ENCODE measurements at places on chromosomes 3 and 15. TPM values are rescaled to one million over a fixed set of nuclear protein-coding genes. Genes with fewer than 3 reads are reported as not detected.

GRCh38 chr15:94026458-94027304 is 204.7 kb upstream of the MCTP2 start:
- peaks cover 2% of the 10 kb centered on the region for H3K36me3 ChIP-seq
- H3K4me3 ChIP-seq = no peak overlapping the region
- H3K27ac ChIP-seq = peak overlapping the region; percentile 53
- no peak for DNase-seq
- no peaks in the 10 kb centered on the region for H3K27me3 ChIP-seq

DNA sequence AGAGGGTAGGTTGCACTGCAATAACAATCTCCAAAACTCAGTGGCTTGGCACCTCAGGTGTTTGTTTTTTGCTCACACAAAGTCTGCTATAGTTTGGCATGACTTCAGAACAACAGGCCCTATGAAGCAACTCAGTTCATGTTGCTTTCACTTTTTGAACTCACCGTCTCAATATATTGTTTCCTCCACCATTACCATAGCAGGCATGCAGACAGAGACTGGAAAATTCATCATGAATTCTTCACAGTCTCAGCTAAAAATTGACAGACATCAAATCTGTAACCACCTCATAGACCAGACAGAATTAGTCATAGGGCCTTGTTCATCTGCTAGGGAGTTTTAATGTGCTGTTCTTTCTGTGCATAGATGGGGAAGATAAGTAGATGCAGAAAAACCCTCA is 161.4 kb upstream of the POU1F1 start:
- H3K4me1 ChIP-seq = peaks cover 5% of the 10 kb centered on the region
- no peaks in the 10 kb centered on the region for H3K36me3 ChIP-seq
- DNase-seq = no peak
- H3K27ac ChIP-seq = no peak overlapping the region
- H3K27me3 ChIP-seq = no peaks in the 10 kb centered on the region

DNA sequence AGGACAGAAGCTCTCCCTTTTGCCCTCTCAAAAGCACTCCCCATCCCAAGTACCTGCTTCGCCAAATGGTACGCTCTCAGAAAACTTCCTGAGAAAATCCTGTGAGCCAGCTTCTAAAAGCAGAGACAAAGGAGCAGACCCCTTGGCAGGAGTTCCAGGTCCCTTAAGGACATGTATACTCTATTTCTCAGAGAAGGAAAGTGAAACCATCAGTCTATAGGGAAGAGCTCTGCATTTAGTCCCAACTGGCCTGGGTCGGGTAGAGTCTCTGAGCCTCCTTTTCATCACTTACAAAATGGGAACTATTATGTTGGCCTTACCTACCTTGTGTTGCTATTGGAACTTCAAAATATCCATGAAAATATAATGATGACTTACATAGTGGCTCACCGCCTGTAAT is 19.7 kb downstream of the DAPK2 start:
- H3K27ac ChIP-seq = no peak overlapping the region
- H3K4me1 ChIP-seq = peaks cover 16% of the 10 kb centered on the region
- no peaks in the 10 kb centered on the region for H3K27me3 ChIP-seq
- no peak overlapping the region for H3K4me3 ChIP-seq

EFHB gene
- 1.2 TPM for total RNA-seq

DNA sequence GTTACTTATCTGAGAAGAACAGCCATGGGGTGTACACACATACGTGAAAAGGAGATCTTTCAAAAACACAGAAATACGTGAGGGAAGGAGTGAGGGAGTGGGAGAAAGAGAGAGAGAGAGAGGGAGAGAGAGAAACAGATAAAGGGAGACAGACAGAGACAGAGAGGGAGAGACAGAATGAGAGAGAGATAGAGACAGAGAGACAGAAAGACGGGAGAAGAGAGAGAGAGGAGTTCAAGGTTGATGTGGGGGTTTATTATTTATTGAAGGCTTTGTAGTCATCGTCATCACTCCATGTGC is 64.0 kb downstream of the CHST2 start:
- no peak for DNase-seq
- no peaks in the 10 kb centered on the region for H3K4me1 ChIP-seq
- H3K27ac ChIP-seq = no peak overlapping the region

OSBPL10 gene
- 18.7 TPM for total RNA-seq

DNA sequence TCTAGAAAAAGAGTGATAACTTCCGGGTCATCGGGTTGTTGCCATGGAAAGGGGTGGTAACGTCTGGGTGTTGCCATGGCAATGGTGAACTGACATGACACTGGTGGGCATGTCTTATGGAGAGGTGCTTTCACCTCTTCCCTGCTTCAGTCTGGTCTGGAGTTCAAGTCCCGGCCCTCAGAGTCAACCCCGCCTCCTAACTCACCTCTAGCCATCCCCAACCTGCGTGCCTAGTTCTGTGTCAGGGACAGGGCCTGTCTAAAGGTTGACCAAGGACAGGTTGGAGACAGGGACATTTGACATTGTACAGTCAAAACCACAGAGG is 96.0 kb downstream of the LSM3 start:
- no peaks in the 10 kb centered on the region for H3K36me3 ChIP-seq
- no peak overlapping the region for H3K4me3 ChIP-seq
- peaks cover 5% of the 10 kb centered on the region for H3K4me1 ChIP-seq
- H3K27me3 ChIP-seq = no peaks in the 10 kb centered on the region
- no peak overlapping the region for H3K27ac ChIP-seq

GRCh38 chr3:113261063-113261625 is 49.8 kb downstream of the BOC start:
- H3K4me3 ChIP-seq = no peak overlapping the region
- no peak overlapping the region for H3K27ac ChIP-seq
- DNase-seq = no peak
- H3K4me1 ChIP-seq = peaks cover 62% of the 10 kb centered on the region

NOX5 gene
- not detected for total RNA-seq

DNA sequence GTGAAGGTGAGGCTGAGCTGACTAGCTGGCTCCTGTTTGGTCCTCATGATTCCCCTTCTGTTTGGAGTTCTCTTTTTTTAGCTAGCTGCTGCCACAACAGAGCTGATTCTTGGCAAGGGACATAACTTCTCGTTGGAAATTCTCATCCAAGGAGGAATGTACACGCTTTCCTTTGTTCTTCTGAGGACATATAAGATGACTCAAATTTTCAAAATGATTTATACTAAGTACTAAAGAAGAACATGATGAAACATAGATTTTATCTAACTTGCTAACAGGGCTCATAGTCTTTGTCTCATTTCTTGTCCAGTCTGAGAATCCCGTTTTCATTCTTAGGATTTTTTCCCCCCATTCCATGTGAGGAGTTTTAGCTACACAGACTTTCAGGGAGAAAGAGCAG is 2.9 kb upstream of the TFG start:
- peaks cover 14% of the 10 kb centered on the region for H3K4me1 ChIP-seq
- no peak overlapping the region for H3K4me3 ChIP-seq
- no peak for DNase-seq
- peaks cover 71% of the 10 kb centered on the region for H3K27me3 ChIP-seq
- no peak overlapping the region for H3K27ac ChIP-seq

GRCh38 chr3:184409331-184409926 is 29.6 kb downstream of the CHRD start:
- no peaks in the 10 kb centered on the region for H3K27me3 ChIP-seq
- H3K36me3 ChIP-seq = no peaks in the 10 kb centered on the region
- no peaks in the 10 kb centered on the region for H3K4me1 ChIP-seq

CASR gene
- not detected for total RNA-seq

PLSCR4 gene
- 1.1 TPM for total RNA-seq

GRCh38 chr3:94071713-94072284 is 8.9 kb downstream of the NSUN3 start:
- H3K36me3 ChIP-seq = peaks cover 40% of the 10 kb centered on the region
- H3K27me3 ChIP-seq = no peaks in the 10 kb centered on the region
- H3K4me3 ChIP-seq = no peak overlapping the region
- H3K27ac ChIP-seq = no peak overlapping the region

DNA sequence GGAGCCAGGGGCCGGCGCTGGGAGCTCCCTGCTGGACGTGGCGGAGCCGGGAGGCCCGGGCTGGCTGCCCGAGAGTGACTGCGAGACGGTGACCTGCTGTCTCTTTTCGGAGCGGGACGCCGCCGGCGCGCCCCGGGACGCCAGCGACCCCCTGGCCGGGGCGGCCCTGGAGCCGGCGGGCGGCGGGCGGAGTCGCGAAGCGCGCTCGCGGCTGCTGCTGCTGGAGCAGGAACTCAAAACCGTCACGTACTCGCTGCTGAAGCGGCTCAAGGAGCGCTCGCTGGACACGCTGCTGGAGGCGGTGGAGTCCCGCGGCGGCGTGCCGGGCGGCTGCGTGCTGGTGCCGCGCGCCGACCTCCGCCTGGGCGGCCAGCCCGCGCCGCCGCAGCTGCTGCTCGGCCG is 1.5 kb downstream of the SMAD6 start:
- no peaks in the 10 kb centered on the region for H3K36me3 ChIP-seq
- peaks cover 38% of the 10 kb centered on the region for H3K4me1 ChIP-seq
- no peak overlapping the region for H3K4me3 ChIP-seq
- H3K27ac ChIP-seq = no peak overlapping the region
- peak; percentile 27 for DNase-seq

SLC27A2 gene
- 0.91 TPM for total RNA-seq

- peak overlapping the region; percentile 8 for H3K27ac ChIP-seq
- DNase-seq = peak; percentile 59
- peaks cover 2% of the 10 kb centered on the region for H3K36me3 ChIP-seq
- H3K27me3 ChIP-seq = no peaks in the 10 kb centered on the region
- no peak overlapping the region for H3K4me3 ChIP-seq
Observed at GRCh38 chr3:156151824-156152428, 31.5 kb downstream of the KCNAB1 start.

DNA sequence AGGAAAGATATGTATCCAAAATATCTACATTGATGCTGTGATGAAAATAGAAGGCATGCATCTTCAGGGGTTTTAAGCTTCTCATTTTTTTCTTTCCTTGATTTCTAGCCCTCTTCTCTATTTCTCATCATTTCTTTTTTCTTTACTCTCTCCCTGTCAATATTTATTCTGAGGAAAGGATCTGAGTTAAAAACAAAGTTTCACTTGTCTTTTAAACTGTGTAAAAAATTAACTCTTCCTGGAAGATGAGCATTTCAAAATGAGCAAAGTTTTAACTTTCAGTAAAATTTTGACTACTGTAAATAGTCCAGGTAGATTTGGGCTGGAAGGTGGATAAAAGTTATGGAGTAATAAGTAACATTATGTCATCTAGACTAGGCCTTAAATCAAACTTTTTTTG is 500.2 kb upstream of the GBE1 start:
- no peak overlapping the region for H3K27ac ChIP-seq
- no peak overlapping the region for H3K4me3 ChIP-seq
- no peak for DNase-seq
- H3K36me3 ChIP-seq = no peaks in the 10 kb centered on the region
- peaks cover 6% of the 10 kb centered on the region for H3K4me1 ChIP-seq

DNA sequence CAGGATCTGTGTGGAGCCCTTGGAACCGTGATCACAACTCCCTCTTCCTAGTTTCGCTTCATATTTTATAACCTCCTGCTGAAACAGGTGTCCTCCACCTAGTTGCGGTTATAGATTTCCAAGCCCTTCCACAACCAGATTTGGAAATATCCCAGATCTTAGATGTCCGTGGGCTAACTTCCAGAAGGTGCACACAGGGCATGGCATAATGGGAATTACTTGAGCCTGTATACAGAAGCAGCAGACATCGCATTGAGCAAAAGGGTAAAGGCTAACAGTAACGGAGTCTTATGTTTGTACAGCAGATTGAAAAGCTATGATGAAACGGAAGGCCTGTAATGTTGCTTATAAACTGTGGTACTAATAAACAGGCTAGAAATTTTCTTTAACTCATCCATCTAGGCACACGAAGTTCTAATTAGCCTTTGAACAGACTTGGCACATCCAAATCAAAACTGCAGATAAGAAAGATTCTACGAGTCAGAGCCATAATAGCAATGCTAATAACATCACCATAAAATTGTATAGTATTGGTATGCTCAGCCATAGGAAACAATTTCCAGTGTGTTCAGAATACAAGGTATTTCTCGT is 1.2 kb upstream of the USF3 start:
- H3K36me3 ChIP-seq = no peaks in the 10 kb centered on the region
- no peak overlapping the region for H3K4me3 ChIP-seq
- DNase-seq = no peak

All from neural crest cell (in vitro differentiated cells).